ENCODE measurements at places on chromosomes 11 and 22.

GRCh38 chr11:119935349-119935925 is 202.5 kb downstream of the TRIM29 start:
- no peak for DNase-seq

- DNase-seq = no peak
Measured at GRCh38 chr11:10659339-10660216, 34.0 kb downstream of the IRAG1 start.

DNA sequence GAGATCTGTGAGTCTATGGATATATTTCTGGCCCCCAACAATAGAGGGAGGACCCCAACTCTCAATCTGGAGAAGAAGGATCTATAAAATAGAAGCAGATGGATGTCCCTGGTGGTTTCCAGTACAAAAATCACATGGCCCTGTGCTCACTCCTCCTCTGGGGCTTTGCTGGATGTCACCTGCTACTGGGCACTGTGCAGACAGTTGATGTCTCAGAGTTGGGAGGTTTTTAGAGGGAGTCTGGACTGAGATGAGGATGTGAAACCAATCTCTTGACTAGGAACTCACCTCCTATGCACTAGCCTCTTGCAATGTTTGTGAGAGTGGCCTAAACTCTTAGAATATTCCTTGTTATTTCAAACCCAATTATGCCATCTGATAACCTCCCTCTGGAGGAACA is 107.2 kb downstream of the SCN3B start:
- no peak for DNase-seq

DNA sequence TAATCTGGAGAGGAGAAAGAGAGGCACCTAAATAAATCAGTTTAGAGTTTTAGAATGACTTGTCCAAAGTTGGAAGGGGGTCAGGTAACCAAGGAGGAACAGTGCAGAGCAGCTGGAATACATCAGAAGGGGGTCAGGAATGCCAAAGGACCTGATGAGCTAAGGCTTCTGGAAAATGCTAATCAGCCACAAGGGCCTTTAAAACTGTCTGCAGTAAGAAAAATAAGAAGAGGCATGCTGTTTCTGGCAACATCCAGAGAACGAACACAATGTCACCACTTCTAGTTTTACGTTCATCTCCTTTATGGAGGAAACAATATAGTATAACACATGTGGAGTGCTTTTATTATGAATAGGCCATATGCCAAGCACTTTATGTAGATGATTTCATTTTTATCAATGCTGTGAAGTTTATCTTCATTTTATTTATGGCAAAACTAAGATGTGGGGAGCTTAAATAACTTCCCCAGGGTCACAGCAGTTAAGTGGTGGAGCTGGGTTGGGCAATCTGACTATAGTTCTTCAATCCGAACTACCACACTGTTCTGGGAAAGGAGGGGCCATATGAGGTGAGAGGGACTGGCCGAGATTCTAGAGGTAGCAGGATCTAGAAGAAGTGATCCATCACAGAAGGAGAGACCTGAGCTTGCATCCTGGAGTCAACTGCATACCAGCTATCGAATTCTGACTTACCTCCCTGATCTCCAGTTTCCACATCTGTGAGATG is 22.6 kb downstream of the ACO2 start:
- DNase-seq = no peak

GRCh38 chr11:108698844-108699642 is 34.2 kb downstream of the DDX10 start:
- DNase-seq = no peak

GRCh38 chr11:65090628-65091027 is 5.4 kb upstream of the VPS51 start:
- DNase-seq = no peak

- no peak for DNase-seq
Measured at GRCh38 chr11:125304136-125304535, 139.6 kb downstream of the PKNOX2 start.

GRCh38 chr22:23033116-23033905 is 37.0 kb upstream of the GNAZ start:
- DNase-seq = no peak

DNA sequence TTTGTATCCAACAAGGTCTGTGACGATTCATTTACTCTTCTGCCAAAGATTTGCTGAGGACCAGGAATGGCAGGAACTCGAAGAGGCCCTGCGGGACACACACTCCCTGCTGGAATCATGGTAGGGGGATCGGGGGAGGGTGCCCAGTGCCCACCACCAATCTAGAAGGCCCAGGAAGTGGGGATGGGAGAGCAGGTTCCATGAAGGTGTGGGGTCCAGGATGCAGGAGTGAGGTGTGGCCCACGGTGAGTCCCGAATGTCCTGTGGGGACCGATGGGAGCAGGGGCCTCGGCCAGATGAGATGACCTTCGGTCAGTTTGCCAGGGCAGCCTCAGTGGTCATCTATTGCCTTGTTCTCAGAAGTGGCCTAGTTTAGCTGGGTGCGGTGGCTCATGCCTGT is 492.7 kb downstream of the BRD1 start:
- no peak for DNase-seq

- no peak for DNase-seq
Measured at GRCh38 chr22:38481162-38481870, 13.4 kb downstream of the KDELR3 start.

- no peak for DNase-seq
Measured at GRCh38 chr11:35525501-35526175, at the start of gene PAMR1. Gene PAMR1 (minus strand): TSS chr11:35525616. CDS start chr11:35525585, 31 bp downstream.

- DNase-seq = no peak
Measured at GRCh38 chr22:37427135-37427710, at the start of gene ELFN2. Gene ELFN2 (minus strand): TSS chr22:37427479. CDS start chr22:37375534, 51,945 bp downstream.

- no peak for DNase-seq
Measured at GRCh38 chr11:23315286-23315685, 455.0 kb upstream of the CCDC179 start.

DNA sequence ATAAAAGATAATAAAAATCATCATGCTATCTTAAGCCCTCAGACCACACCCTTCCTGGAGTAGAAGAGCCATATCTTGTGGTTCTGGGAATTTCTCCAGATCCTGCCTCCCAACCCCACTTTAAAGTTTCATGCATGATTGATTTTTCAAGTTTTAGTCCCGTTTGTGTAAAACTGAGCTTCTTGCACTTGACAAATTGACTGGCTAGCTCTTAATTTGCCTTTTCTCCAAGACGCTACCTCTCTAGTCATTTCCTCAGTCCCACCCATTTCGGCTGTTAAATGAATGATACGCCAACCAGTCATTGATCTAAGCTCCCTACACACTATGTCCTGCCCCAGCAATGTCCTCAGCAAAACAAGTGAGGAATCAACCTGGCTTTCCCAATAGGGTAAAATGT is 71.8 kb upstream of the TEAD1 start:
- DNase-seq = no peak

DNA sequence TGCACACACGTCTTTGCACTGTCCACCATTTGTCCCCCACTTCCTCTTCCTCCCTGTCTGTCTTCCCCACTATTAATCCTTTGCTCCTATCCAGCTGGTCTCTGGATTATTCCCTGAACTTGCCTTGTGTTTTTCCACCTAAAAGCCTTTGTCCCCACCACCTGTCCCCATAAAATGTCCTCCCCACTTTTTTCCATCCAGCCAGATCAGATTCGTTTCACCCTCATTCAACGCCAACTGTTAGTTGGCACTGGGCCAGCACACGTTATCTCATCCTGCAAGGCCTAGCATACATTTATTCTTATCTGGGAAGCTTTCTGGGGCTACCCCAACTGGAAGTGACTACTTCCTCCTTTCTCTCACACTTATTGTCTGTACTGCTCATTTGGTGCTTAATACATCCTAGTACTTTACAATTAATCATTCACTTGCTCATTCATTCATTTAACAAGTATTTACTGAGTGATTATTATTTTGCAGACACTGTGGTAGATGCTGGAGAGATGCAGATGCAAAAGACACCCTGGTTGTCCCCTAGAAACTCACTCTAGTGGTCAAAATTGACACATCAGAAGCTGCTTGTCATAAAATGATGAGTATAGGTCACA is 96.2 kb downstream of the RASSF10 start:
- no peak for DNase-seq

DNA sequence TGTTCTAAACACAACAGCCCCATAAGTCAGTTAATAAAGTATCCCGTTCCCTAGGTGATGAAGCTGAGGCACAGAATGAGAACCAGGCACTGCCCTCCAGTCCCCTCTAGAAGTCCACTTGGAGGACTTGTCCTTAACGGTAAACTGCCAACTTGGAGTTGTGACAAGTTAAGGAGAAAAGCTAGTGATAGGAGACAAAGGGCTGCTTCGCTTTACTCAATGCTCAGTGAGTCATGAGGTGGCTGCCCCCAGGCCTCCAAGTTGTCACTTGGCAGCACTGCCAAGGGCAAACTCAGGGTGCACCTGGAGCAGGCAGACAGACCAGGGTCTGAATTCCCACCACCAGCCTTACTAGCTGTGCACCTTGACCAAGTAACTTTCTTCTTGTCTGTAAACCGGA is 13.5 kb downstream of the SLC43A1 start:
- no peak for DNase-seq

DNA sequence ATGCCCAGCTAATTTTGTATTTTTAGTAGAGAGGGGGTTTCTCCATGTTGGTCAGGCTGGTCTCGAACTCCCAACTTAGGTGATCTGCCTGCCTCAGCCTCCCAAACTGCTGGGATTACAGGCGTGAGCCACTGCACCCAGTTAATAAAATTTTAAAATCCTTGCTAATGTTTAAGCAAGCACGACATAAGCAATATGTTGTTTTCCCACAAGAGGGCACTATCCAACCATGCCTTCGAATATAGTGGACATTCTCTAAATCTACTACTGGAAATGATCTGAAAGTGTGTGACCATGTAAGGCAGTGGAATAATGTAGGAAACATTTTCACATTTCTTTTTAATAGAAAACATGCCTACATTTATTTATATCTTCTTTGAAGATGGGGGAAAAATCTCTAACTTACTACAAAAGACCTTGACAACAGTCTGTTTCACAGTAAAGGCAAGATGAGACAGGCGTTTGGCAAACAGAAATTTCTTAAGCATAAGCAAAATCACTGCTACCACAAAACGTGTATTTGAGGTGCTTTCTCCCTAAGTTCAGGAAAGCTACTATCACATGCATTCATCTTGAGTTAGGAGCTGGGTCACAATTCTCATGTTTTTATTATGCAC is 38.2 kb downstream of the PITPNB start:
- no peak for DNase-seq

DNA sequence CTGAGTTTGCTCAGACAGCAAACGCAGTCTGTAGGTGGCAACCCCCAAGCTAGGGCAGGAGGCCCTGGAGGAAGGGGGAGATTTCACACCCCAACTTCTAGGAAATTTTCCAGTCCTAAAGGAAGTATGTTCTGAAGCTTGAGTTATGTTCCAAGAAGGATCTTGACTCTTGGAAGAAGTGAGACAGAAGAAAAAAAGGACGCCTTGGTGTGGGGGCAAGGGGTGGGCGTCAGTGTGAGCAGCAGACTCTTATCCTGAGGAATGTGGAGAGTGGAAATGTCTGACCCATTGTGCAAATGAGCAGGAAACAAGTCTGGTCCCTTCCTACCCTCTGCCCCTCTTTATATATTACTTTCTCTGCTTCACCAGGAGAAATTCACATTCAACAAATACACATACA is 368.5 kb upstream of the NARS2 start:
- no peak for DNase-seq

GRCh38 chr11:22431106-22431505 is 92.9 kb downstream of the SLC17A6 start:
- no peak for DNase-seq

- DNase-seq = no peak
Measured at GRCh38 chr11:12717851-12718291, 43.6 kb downstream of the TEAD1 start.

Measured in stimulated activated CD8-positive, alpha-beta memory T cell treated with anti-CD3 and anti-CD28 coated beads, Interleukin-4, amount 100 ng/mL, for 1 hour (primary cell).